ENCODE measurements at places on chromosomes 11 and 22.
A peak's percentile ranks its signal among the peaks of the same experiment; 100 is the strongest.

GRCh38 chr11:61357233-61357893 is 4.3 kb downstream of the CYB561A3 start:
- no peak for DNase-seq

GRCh38 chr11:70298243-70298915 is 27.9 kb downstream of the PPFIA1 start:
- DNase-seq = no peak

DNA sequence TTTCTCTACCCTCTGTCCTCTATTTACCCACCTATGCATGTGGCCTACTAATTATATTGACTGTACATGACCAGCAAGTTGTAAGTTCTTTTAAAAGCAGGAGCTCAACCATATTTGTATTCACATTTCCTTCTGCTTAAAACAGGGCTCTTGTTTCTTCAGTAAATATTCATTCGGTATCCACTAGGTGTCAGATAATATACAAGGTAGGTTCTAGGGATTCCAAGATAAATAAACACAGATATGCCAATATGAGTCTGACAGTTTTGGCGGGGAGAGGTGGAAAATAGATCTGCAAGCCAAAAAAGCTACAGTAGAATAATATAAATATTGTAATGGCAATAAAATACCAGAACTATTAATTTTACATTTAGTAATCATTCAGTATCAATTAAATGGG is 15.3 kb upstream of the RAB30 start:
- no peak for DNase-seq

DNA sequence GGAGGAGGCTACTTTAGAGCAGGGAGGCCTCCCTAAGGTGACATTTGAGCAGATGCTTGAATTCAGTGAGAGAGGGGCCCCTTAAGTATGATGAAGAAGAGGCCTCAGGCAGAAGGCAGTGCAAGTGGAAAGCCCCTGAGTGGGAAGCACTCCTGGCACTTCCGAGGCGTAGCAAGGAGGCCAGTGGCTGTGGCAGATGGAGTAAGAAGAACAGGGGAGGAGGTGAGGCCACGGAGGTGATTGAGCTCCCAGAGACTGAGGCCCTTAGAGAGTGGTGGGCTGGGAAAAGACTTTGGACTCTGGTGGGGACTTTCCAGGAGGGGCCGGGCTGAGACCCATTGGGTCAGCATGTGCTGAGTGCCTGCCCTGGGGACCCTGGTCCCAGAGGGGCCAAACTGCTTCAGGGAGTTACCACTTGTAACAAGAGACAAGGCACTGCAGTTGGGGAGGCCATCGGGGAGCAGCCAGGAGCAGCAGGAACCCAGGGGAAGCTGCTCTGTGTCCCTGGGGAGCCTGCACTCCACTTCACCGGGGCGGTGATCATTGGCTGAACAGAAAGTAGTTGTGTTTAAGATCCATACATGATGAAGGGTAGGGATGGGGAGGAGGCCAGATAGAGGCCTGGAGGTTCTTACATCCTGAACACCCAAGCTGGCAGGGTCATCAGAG is 2.5 kb upstream of the CENPM start:
- no peak for DNase-seq

GRCh38 chr11:86641537-86642261 is 30.7 kb downstream of the ME3 start:
- no peak for DNase-seq

GRCh38 chr11:27158456-27159334 is 118.1 kb downstream of the BBOX1 start:
- peak; percentile 20 for DNase-seq

DNA sequence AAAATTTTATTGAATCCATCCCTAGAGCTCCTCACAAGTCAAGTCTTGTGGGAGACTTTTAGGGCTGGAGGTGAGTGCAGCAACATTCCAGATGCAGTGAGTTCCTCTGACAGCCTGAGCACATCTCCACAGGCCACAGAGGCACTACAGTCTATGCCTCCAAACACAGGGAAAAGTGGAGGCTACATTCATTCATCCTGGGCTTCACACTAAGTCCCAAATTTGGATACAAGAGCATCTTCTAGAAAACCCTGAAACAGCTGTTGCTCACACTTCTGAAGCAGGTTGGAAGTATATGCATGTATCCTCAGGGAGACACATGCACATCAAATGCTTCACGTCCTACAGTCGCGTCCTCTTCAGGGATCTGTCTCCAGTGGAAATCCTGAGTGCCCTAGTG is 1.2 kb downstream of the CD3D start:
- no peak for DNase-seq

DNA sequence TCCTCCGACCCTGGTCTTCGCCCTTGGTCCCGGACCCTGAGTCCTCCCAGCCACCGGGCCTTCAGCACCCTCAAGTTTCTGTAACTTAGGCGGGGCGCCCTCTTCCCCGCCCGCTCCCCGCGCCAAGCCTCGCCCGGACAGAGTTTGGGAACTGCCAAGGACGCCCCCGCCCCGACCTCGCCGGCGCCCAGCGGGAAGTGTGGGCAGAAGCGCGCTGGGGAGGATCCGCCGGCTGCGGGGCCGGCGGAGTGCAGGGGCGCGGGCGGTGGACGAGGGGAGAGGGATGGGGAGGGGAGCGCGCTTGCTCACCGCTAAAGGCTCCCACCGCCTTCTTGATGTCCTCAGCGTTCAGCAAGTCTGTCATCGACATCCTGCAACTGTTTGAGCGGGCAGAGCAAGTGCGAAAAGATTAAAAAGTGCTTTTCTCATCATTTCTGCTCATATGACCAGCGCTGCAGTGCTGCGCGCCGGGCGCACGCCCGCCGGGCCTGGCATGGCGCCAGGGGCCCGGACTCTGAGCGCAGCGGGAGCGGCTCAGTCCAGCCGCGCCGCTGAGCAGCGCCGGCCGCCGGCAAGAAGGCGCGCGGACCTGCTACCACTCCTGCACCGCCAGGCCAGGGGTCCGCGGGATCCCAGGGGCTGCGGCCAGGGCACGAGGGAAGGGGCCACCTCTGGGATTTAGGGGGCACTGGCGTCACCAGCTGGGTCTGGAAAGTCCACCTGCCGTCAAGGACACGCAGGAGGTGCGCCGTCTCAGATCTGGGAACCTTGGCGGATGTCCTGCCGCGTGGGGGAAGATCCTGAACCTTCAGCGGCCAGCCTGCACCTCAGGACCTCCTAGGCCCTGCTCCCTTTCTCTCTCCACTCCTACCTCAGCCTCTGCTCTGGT is at the start of gene PVALB:
Gene PVALB, minus strand, starts transcription at position 400 of the 889 bp plus-strand sequence. Its CDS starts 30 bp downstream, at position 370.
- DNase-seq = no peak

DNA sequence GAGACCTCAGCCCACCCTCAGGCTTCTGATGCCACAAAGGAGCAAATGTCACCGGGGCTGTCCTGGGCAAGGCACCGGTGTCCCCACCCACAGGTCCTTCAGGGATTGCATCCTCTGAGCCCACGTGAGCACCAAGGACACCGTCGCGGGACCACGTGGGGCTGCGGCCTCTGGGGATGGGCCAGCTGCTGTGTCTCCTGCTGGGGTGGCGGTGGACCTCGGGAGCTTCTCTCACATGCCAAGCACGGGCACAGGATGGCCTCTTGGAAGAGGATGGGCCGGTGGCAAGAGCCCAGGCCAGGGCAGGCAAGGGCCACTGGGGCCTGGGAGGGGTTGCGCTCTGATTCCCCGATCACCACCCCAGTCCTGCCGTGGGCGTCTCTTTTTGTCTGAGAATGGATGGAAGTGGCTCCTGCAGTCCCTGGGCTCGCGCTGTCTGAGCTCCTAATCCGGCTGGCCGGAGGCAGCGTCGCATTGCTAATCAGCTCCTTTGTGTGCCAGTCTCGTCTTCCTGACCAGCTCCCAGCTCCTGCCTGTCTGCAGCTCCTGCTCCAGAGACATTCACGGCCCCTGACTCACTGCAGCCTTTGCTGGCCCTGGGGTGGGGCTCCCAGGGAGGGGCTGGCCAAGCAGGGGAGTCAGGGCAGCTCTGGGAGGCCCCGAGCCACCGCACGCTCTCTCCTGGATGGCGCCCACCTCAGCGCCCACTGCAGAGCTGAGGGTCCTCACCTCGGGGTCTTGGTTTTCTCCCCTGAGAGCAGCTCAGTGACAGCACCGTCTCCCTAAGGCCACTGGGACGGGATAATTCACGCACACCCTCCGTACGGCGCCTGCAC is 146.7 kb downstream of the CTTN start:
- no peak for DNase-seq

GRCh38 chr22:27377501-27378295 is 423.9 kb downstream of the MN1 start:
- DNase-seq = no peak

DNA sequence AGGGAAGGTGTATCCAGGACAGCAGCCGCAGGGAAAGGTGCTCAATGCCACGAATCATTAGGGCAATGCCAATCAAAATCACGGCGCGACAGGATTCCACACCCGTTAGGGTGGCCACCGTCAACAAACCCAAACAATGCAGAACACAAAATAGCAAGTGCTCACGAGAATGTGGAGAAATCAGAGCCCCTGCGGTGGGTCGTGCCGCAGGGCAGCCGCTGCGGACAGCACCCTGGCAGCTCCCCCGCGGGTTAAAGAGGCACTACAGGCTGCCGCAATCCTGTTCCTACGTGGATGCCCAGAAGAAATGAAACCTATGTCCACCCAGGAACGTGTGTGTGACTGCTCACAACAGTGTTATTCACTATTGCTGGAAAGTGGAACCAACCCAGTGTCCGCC is 17.1 kb upstream of the TH start:
- no peak for DNase-seq

DNA sequence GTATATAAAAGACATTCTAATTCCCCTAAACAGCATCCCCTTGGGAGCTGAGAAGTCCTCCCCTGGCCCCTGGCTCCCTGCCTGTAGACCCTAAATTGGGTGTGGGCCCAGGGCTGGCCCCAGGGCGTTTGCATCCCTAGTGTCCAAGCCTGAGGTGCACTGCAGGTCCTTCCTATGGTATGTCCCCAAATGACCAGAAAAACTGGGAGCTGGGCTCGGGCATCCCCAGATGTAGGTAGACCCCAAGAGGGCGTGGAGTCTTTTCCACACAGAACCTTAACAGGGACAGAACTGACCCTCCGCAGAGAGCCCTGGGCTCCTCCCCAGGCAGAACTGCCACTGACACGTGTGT is 782 bp upstream of the OSBPL5 start:
- DNase-seq = no peak

- no peak for DNase-seq
Measured at GRCh38 chr11:1352696-1353382, 36.9 kb upstream of the BRSK2 start.

- no peak for DNase-seq
Measured at GRCh38 chr11:65266210-65266609, 4.4 kb downstream of the POLA2 start.

DNA sequence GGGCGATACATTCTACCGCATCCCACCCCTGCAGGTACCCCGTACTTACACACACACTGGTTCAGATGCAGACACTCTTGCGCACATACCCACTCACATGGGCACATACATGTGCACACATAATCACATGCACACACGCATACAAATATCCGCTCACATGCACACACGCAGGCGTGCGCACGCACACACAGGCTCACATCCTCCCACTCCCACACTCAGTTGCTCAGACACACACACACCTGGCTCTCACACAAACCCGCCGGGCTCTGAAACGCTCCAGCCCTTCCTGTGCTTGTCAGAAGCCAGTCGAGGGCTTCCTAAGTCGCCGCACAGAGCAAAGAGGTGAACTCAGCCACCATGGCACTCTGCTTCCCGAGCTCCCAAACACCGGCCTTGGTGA is 164.5 kb downstream of the CRYBB2 start:
- DNase-seq = no peak

GRCh38 chr11:116773203-116774097 is 663 bp upstream of the BUD13 start:
- no peak for DNase-seq

DNA sequence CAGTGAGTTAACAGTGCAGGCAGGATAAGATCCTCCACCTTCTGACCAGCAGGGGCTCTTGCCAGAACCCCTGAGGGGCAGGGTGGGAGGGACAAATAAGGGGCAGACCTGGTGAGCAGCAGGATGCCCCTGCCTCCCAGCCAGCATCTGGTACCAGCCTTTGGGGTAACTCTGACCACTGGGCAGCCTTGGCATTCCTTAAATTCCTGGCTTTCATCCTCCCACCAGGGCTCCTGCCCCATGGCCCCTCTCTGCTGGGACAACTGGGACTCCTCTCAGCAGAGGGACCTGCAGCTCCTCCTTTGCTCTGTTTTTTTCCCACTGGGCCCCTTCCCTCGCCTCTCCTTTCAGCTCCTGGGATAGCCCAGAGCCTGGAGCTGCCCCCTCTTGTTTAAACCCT is 98.0 kb upstream of the CD82 start:
- no peak for DNase-seq

DNA sequence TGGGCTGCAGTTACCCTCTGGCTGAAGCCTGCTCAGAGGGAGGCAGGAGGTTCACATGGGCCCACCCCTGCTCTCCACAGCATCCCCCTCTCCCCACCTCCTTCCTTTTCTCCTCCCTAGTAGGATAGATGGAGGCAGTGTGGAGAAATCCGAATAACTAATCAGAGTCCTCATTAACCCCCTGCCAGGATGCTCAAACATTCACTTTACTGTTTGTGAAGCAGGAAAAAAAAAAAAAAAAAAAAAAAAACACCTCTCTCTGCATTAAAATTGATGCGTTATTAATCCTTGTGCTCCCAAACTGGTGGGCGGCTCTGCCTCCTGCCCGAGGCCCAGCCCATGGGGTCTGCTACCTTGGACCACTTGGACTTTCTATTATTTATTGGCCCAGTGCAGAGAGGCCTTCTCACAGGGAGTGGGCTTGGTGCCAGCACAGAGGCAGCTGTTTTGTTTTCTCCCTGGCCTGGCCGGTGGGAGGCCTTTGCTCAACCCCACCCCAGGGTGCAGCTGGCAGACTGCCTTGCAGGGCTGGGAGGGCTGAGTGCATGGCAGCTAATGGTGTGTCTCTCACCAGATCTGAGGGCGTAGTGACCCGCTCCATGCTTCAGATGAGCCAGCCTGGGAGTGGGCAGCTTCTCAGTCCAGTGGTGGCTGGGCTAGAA is 150.7 kb downstream of the PKNOX2 start:
- no peak for DNase-seq

- no peak for DNase-seq
Measured at GRCh38 chr22:42893371-42894150, 36.5 kb upstream of the ARFGAP3 start.

DNA sequence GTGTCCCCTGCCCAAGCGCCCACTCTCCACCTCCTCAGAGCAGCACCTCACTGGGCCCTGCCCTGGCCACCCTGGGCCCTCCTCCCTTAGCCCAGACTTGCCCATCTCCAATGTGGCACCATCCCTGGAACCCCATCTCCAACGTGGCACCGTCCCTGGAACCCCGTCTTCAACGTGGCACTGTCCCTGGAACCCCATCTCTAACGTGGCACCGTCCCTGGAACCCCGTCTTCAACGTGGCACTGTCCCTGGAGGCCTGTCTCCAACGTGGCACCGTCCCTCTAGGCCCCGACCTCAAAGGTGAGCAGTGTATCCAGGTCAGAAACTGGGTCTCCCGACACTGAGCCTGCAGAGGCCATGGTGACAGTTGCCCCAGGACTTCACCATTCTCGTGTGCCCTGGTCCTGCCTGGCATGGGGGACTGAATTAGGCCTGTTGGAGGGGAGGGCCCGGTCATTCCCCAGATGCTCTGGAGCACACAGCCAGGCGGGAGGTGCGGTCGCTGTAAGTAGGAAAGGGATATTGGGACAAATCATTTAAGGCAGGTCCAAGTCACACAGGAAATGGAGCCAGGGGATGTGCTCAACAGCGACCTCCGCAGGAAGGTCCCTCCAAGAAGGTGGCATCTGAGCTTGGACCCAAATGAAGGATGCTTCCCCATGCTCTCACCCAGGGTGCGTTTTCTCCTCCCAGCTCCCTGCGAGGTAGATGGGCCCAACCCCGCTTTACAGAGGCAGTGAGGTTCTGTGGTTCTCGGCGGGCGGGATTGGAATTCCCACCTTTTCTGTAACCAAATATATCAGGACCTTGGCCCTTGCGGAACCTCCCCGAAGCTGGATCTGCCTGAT is 2.4 kb upstream of the CTSD start:
- DNase-seq = no peak
